NCI-H1092 treated with DMSO at 0.1 percent for 48 hours (cell line): ENCODE measurements at places on chromosomes 1 and 21.

DNA sequence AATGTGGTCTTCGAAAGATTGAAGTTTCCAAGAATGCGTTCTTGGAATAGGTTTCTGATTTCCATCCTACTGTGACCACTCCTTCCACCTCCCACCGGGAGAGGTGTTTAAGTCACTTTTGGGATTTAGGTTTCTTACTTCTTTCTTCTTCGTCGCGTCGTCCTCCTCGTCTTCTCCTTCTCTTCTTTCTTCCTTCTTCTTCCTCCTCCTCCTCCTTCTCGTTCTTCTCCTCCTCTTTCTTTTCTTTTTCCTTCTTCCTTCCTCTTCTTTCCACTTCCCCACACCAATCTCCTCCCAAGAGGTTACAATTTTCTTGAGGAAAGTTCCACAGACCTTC is 2.1 kb downstream of the CACHD1 start:
- DNase-seq = no peak

DNA sequence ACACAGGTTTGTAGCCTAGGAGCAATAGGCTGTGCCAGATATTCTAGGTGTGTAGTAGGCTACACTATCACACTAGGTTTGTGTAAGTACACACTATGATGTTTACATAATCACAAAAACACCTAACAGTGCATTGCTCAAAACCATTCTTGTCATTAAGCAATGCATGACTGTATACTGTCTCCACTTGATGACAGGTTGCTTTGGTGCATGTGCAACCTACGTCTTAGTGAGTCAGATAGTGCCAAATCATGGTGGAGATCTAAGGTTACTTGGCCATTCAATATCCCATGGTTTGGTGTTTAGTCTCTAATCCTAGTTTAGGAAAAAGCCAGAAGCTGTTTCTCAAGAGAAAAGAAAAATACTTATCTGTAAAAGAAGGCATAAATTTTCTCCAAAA is 181.1 kb downstream of the KCNK2 start:
- DNase-seq = no peak

DNA sequence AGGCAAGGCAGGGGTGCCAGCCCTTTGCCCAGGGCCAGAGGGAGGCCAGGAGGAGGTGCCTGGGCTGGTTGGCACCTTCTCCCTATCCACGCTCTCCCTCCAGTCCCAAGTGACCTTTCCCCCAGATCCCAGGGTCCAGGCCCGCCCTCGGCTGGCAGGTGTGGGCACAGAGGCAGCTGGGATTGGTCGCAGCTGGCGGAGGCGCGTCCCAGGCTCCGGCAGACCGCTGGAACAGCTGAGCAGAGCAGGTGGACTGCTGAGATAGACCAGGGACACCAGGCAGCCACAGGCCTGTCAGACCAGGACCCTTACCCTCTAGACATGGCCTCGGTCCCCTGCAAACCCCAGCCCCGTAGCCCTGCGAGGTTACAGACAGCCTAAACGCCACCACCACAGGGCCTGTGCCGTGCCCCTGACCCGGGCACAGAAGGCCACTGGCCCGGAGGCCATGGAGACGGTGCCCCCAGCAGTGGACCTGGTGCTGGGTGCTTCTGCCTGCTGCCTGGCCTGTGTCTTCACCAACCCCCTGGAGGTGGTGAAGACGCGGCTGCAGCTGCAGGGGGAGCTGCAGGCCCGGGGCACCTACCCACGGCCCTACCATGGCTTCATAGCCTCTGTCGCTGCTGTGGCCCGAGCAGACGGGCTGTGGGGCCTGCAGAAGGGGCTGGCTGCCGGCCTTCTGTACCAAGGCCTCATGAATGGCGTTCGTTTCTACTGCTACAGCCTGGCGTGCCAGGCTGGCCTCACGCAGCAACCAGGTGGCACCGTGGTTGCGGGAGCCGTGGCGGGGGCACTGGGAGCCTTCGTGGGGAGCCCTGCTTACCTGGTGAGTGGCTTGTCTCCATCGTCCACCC is at the start of gene SLC25A34:
Gene SLC25A34, plus strand, starts transcription at position 221 of the 854 bp plus-strand sequence. Its CDS starts 228 bp downstream, at position 449.
- no peak for DNase-seq

- DNase-seq = no peak
Observed at GRCh38 chr1:214439352-214440119, 111.9 kb downstream of the PTPN14 start.

- no peak for DNase-seq
Observed at GRCh38 chr21:33386222-33386784, 16.9 kb upstream of the IFNGR2 start.
